Kidney glomerular epithelial cell (primary cell): ENCODE measurements at places on chromosomes 3 and 15.

- no peak for DNase-seq
Measured at GRCh38 chr3:40720863-40721262, 196.1 kb downstream of the ZNF621 start.

- no peak for DNase-seq
Measured at GRCh38 chr15:93366387-93367100, 277.5 kb upstream of the RGMA start.

DNA sequence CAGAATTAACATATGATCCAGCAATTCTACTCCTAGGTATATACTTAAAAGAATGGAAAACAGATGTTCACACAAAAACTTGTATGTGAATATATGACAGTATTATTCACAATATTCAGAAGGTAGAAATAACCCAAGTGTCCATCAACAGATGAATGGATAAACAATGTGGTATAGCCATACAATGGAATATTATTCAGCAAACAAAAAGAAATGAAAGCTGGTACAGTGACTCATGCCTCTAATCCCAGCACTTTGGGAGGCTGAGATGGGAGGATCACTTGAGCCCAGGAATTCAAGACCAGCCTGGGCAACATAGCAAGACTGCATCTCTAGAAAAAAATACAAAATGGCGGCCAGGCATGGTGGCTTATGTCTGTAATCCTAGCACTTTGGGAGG lies 129.4 kb downstream of the RBPMS2 start:
- no peak for DNase-seq

DNA sequence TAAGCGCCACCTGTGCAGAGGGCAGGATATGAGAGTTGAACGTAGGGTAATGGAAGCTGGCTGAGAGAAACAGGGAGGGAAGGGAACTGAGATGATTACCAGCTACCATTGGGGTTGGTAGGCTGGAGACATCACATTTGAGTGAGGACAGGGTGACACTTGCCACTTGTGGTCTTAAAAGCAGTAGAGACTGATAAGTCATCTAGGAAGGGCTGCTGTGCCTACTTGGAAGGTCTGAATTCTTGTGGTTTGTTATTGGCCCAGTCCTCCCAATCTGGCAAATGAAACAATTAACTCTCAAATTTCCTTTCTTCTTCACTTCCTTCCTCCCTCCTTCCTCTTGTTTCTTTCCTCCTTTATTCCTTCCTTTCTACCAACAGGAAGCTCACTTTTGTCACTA lies 46.8 kb downstream of the COL6A5 start:
- DNase-seq, result no peak

DNA sequence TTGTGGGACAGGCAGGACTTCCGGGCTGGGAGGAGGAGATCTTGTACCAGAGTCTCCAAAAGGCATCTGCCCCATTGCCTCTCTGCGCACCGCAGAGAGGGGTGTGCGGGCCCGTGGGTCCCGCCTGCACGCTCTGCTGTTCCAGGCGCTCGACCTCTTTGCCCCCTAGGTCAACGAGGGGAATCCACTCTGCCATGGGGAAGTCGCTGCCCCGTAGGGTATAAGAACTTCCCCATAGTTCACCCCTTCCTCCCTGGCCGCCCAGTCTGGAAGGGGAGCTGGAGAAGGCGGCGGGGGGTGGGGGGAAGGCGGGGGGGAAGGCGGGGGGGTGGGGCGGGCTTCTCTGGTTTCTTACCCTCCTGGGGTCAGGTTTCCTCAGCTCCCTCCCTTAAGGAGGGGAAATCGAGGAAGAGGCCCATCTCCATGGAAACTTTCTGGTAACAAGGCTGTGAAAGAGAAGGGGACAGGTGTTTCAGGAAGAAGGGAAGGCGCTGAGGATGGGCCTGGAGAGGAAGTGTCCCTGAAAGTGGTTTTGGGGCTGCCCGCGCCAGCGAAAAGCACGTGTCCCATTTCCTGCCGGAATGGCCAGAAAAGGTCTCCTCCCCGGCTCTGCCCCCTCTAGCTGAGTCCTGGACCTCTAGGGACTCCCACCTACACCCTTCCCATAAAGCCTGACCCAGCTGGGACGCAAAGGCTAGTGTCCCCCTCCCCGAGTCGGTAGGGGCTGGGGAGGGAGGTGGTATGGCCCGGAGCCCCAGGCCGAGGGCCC lies 27.5 kb downstream of the NR1I2 start:
- no peak for DNase-seq

DNA sequence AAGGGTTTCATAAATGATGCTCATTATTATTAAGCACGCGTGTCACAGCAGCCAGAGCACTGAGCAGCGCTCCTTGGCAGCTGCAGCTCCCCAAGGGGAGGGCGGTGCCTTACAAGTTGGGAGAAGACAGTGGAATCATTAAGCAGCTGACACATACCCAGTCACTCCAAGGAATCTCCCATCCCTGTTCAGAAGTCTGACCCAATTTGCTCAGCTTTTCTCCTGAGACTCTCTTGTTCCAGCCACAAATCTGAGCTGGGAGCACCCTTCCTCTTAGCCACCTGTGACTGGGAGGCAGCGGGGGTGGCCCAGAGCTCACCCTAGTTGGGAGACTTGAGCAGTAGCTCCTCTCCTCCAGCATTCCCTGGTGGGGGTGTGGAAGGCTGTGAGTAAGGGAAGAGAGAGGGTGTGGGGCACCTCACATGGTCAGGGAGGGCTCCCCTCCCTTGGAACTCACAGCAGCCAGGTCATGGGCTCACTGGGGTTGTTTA lies 64.3 kb downstream of the DUT start:
- DNase-seq, result no peak

- DNase-seq, result no peak
Measured at GRCh38 chr15:88803241-88803919, at the start of gene ACAN. ACAN (plus strand) TSS chr15:88803436; CDS start chr15:88836207, 32,771 bp downstream.

DNA sequence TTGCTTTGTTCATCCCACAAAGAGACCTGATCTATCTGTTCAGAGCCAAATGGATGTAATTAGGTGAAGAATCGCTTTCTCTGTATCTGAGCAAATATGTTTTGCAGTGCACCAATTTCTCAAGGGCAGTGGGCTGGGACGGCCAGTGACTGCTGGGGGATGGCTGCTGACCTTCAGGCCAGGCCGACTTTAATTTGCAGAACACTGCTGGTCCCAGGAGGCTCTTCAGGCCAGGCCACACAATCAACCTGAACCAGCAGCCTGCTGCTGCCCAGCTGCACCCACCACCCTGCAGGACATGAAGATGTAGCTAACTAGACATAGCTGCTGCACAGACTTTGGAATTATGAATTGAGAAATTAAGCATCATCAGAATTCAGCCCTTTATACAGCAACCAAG lies 194.4 kb upstream of the ONECUT1 start:
- no peak for DNase-seq

- DNase-seq, result peak; percentile 59
Measured at GRCh38 chr15:45162771-45163507, 24.8 kb downstream of the SHF start.
